Kidney tubule cell (primary cell): ENCODE measurements at places on chromosomes 6 and 20.
A peak's percentile ranks its signal among the peaks of the same experiment; 100 is the strongest.

GRCh38 chr6:20024316-20024673, 187.1 kb downstream of the ID4 start:
- no peak for DNase-seq

DNA sequence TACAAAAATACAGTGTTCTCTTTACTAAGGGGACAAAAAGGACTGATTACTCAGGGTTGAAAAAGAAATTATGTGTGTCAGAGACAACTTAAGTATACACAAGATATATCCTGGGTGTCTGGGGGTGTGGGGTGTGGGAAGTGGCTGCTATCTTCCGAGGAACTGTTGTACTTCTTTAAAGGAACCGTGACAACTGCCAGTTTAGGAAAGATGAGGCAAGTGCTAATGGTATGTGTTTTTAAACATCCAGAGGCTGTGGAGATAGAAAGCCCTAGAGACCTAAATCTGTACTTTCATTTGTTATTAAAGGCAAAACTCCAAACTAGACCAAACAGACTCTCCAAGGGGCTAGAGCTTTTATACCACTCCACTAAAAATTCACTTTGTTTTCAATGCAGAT, 95.6 kb downstream of the SNAP25 start:
- DNase-seq, result no peak

DNA sequence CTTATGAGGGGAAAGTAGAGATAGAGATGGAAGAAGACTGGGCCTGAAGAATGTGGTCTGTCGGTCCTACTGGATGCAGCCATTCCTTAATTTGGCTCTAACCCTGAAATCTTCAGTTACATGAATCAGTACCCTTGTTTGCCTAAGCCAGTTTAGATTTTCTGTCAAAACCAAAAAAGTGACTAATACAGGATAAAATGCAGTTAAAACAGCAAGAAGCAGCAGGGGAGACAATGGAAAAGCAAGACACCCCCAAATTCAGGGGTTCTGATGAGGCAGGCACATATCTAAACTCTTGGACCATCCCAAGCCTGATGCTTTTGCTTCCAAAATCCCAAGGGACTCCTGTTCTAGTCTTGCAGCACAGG, 17.4 kb upstream of the UBE2V1 start:
- no peak for DNase-seq

DNA sequence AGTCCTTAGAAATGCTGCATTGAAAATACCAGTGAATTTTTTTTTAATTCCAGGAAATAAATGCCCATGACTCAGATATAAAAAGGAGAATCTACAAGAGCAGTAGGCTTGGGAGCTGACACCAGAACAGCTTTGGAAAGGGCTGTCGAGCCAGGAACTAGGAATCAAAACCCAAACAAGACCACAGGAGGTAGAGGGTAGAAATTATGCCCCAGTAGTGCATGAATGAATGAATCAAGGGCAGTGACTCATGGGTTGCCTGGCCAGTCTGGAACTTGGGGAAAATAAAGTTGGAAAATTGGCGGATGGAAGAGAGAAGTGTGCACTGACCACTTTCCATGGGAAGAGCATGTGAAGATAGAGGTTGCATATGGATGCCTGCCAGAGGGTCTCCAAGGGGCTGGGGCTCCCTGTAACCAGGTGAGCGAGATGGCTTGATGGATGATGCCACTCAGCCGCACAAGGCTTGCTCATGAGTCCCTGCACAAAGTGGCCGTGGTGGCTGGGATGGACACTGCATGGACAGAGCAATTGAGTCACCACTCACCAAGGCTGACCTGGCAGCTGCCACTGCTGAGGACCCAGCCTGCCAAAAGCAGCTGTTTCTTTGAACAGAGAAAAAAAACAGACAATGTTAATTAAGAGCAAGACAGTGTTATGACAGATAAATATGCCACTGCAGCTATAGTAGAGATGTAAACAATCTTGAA, 15.2 kb upstream of the MCCD1 start:
- DNase-seq, result peak; percentile 54

GRCh38 chr6:134614606-134615485, 296.9 kb upstream of the SGK1 start:
- no peak for DNase-seq

- no peak for DNase-seq
Measured at GRCh38 chr6:41622206-41622988, 15.9 kb upstream of the MDFI start.

DNA sequence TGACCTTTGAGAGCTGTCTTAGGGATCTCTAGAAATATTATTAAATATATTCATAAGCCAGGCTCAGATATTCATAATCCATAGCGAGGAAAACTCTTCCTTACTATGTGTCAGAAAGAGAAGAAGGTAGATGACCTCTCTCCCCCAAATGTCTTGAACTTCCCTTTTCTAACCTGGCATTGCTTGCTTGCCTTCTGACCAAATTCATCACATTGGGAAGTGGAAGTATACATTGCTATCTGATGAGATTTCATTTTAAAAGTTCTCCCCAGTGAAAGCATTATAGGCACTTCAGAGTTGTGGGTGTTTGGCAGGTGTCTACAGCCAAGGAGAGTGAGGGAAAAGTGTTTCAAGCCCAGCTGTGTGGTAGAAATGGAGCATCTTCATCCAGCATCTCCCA, 197.3 kb downstream of the ZFAND3 start:
- no peak for DNase-seq

DNA sequence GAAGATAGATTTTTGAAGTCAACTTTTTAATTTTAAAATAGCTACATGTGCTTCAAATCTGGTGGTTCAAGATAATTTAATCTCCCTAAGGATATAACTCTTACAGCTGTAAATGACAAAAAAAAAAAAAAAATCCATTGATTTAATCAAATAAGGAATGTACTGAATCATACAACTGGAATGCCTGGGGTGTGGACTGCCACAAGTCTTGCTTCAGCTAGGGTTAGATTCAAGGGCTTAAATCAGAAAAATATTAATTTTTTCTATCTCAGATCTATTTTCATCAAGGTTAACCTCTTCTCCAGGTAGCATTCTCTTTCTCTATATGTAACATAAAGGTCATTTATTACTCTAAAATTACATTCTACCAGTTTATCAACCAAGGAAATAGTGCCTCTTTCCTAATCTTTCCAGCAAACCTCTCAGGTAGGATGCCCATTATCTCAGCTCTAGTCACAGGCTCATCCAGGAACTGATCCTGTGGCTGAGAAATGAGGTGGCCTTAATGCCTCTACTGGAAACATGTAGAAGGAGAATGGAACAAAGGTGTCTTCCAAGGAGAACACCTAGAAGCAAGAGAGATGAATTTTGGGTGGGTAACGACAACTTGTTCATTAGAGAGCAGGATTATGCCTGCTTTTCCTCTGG, 466.9 kb downstream of the CBLN4 start:
- peak; percentile 53 for DNase-seq

DNA sequence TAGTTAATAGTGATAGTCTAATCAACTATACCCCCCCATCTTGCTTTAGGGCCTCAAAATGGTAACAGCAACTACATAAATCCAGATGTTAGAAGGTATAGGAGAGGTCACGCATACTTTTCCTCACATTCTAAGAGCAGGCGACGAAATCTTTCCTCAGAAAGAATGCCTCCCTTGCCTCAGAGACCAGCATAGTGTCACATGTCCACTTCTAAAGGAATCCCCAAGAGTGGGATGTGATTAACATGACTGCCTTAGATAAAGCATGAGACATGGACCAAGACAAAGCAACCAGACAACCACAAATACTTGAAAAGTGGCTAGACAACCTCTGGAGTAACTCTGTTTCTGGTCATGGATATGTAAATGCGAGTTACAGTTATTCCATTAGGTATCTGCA, 710.7 kb downstream of the EYS start:
- DNase-seq, result no peak

DNA sequence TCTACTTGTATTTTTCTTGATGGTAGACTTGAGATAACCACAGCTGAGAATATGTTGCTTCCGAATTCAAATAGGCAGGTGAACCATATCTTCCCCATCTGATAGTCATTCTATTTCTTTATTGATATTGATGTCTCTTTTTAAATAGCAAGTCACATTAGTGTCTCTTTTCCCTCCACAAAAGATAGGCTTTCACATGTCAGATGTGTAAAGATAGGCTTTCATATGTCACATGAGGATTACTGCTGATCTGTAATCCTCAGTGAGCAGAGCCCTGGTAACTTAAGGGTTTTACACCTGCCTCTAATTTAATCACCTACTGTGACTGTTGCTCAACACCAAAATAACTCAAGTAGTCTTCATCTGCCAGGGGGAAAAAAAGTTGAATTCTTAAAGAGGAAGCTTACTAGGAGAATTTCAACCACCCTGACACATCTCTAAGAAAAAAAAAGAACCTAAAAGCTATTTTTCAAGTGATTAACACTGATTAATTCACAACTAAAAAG, 45.3 kb upstream of the TRDN start:
- DNase-seq, result no peak

- DNase-seq, result no peak
Measured at GRCh38 chr20:24411834-24412216, 57.6 kb upstream of the SYNDIG1 start.

- peak; percentile 19 for DNase-seq
Measured at GRCh38 chr6:25026723-25027122, 91.0 kb upstream of the RIPOR2 start.

- DNase-seq, result no peak
Measured at GRCh38 chr6:31473780-31474761, 23.9 kb upstream of the MICB start.

DNA sequence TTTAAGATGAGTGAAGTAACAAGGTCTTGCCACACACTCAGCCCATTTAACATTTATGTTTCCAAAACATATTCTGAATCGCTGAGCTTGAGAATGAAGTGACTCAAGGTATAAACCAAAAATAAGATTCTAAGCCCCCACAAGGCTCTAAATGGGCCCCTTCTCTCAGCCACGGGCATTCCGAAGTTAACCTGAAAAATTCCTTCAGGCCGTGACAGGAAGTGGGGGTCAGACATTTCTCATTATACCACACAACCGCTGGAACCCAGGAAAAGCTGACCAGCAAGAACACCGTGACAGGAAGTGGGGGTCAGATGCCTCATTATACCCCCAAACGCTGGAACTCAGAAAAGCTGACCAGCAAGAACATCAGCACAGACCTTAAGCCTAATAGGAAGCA, 247.9 kb downstream of the ERMARD start:
- no peak for DNase-seq

DNA sequence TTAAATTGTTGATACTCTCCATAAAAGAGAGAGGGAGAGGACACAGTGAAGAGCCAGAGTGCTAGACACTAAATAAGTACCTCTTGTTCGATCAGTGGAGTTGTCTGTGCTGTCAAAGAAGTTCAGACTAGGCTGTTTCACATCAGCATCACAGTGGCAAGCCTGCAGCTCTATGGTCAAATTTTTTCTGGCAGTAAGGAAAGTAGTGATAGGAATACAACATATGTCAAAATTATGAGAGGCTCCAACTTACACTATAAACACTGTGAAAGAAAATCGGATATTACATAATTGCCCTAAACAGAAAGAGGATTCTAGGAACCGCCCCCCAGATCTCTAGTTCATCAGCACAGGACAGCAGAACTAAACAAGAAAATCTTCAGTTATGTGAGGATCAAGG, 23.1 kb downstream of the DNAH8 start:
- DNase-seq, result no peak

DNA sequence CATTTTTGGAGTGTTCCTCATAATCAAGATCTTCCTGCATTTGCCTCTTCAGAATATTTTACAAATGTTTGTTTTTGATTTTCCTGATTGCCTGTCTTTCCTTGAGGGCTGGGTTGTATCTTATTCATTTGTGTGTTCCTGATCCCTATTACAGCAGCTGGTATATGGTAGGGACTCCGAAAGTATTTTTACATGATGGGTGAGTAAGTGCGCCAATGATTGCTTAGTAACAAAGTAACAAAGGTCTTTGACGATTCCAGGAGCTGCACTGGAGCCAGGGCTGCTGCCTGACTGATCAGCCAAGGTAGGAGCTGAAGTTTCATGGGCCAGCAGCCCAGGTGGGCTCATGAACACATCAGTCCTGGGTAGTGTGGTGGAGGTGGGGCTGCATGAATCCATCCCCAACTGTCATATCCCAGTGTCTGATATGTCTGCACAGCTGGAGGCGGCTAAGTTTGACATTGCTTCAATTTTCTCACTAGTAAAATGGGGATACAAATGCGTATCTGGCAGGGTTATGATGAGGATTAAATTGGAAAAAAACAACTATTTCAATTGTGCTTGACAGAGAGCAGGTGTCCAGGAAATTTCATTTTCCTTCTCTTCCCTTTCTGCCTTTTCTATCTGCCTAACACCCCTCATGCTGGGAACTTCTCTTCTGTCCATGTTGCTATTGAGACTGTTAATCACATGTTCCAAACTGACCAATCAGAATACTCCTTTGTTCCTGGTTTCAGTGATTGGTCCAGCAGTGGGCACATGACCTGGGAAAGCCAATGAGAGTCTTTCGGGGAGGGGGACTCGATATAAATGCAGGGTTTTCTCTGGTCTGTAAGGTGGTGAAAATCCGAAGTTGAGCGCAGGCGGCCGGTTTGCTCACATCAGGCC, 90.7 kb downstream of the CDH26 start:
- no peak for DNase-seq

- DNase-seq, result no peak
Measured at GRCh38 chr6:135265278-135265677, 84.2 kb downstream of the MYB start.

DNA sequence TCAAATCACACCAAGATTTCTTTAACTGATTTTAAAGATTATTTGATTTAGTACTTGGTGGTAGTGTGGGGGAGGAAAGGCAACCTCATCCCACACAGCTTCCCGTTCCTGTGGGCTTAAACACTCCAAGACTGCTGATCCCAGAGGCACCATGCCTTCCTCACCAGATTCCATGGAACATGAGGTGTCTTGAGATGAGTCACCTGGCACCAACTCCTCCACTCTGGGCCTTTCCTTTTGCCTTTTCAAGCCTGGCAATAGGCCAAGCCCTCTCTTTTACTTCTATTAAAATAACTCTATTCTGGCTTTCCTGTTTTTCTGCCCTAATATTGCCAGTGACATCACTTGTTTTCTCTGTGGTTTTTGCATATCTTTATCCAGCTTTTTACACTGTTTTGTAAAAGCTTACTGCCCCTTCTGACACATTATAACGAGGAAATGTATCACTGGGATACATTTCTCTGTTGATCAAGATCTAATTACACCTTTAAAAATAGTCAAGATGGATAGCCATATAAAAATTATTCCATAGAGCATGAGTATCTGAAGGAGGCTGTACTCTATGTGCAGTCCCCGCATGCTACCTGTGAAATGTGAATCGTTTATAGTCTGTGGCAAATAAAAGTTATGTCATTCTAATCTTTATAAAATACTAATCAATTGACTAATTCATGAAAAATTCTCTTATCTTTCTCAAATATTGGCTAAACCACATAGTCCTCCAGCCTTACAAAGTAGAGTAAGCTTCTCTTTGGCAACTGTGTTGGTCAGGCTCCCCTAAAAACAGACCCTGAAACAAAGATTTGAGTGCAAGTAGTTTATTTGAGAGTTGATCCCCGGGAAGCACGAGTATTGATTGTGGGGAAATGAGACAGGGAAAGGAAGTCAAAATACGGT, 257.8 kb upstream of the KCNQ5 start:
- peak; percentile 95 for DNase-seq

GRCh38 chr20:17612992-17613327, 43.1 kb downstream of the DSTN start:
- DNase-seq, result no peak
